Tongue (tissue), 3 donors: ENCODE measurements at places on chromosomes 2 and 18. TPM values are rescaled to one million over a fixed set of nuclear protein-coding genes. Genes with fewer than 3 reads are reported as not detected.

Gene KANSL1L
- total RNA-seq = 53.6 TPM

Gene RAB1A
- 86.9 TPM for total RNA-seq

Gene MFSD2B
- total RNA-seq = 0.10 TPM

Gene RTKN
- total RNA-seq = 42.1 TPM

Gene SRD5A2
- 0.10 TPM for total RNA-seq

Gene CPO
- 1.6 TPM for total RNA-seq

Gene POTEF
- total RNA-seq = not detected

Gene MARCHF7
- total RNA-seq = 222 TPM

Gene TPO
- total RNA-seq = 4.4 TPM

Gene ALK
- total RNA-seq = 0.41 TPM

Gene KCNE4
- total RNA-seq = 6.7 TPM
